ENCODE measurements at places on chromosomes 5 and 9.

DNA sequence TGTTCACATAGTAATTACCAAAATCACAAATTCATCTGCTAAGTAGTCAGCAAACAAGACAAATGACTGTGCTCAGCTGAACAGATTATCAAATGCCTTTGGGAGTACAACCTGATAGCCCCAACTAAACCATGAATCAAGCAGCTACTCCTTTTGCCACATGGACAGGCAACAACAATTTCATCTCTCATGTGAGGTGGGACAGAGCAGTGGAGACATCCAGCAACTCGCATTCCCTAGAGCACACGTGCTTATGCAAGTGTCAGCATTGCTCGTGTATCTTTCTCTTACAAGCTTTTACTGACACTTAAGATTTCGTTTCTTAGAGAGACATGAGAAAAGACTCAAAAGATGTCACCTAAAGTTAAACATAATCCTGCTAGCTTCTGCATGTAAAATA, 42.7 kb upstream of the PPP2R2B start:
- DNase-seq = no peak

DNA sequence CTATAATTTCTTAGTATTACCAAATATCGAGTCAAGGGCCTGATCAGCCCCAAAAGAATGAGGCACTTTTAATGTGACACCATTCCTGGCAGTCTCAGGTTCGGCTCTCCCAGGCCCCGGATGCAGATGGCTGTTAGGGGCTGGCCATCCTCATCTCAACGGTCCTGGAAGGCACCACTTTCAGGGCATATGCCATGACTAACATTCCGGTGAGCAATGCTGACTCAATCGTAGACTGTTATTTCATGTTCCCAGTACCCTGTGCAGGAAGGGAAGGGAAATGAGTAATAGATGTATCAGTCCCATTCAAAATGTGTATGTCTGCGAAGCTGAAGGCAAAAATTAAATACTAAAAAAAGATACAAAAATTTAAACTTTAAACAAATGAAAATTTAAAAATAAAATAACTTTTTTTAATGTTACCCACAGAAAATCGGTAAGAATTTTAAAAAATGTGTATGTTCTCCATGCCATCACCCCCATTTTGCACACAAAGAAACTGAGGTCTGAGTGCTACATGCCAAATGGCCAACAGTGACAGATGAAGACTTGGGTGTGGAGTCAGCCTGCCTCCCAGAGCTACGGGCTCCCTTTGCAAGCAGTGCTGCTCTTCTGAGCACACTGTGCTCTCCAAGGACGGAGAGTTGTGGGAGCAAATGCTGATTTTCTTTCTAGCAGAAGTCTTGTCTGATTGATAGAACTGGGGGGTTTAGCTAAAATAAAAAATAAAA, 79.0 kb downstream of the GLDC start:
- DNase-seq = peak; percentile 50

- no peak for DNase-seq
Measured at GRCh38 chr5:177982072-177982727, 13.8 kb downstream of the PROP1 start.

DNA sequence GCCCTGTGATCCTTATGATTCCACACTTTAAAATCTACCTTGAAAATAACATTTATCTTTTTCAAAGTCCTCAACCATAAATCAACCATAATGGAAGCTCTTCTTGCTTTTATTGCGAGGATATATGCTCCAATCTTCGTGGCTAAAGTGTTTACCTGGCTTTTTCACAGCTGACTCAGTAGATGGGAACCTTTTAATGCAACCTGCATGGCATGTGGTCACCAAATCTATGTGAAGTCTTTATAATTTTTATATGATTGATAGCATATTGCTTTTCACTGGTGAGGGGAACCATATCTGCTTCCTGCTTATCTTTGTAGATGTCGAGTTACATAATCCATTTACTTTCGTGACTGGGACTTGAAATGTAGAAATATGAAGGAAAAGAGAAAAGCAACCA, 47.1 kb upstream of the TLX3 start:
- DNase-seq = no peak

- DNase-seq = no peak
Measured at GRCh38 chr5:31410089-31410488, 121.8 kb downstream of the DROSHA start.

DNA sequence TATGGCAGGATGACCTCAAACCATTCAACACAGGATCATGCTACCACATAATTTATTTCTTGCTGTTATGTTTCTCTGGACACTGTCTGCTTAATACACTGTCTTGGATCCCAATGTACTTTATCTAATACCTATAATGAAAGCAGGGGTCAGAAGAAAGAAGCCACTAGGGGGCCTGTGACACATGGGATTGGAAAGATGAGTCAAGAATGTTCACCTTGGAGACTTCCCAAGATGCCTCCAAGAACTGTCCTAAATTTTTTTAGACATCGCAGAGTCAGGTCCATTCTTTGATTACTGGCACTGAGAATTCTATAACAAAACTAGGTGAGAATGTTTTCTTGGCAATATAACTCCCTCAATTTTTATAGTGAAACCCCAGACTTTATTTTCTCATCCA, 305.8 kb upstream of the SMARCA2 start:
- DNase-seq = no peak

GRCh38 chr5:55671975-55672374, 40.1 kb downstream of the SLC38A9 start:
- DNase-seq = no peak

DNA sequence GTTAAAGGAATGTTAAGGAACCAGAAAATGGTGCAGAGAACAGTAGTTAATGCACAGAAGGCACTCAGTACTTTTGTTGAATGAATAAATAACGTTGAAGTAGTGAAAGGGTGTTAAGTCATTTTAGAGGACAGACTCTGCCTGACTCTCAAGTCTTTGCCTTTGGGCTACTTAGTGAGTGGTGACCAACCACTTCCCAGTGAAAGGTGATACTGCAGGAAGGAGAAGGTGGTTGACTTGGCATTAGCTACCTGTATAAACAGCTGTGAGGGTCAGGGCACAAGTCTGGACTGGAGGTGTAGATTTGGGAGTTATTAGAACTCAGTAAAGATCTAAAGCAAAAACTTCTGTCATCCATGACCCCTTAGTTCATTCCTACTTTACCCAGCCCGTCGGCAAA, 4.9 kb upstream of the SHB start:
- DNase-seq = no peak

DNA sequence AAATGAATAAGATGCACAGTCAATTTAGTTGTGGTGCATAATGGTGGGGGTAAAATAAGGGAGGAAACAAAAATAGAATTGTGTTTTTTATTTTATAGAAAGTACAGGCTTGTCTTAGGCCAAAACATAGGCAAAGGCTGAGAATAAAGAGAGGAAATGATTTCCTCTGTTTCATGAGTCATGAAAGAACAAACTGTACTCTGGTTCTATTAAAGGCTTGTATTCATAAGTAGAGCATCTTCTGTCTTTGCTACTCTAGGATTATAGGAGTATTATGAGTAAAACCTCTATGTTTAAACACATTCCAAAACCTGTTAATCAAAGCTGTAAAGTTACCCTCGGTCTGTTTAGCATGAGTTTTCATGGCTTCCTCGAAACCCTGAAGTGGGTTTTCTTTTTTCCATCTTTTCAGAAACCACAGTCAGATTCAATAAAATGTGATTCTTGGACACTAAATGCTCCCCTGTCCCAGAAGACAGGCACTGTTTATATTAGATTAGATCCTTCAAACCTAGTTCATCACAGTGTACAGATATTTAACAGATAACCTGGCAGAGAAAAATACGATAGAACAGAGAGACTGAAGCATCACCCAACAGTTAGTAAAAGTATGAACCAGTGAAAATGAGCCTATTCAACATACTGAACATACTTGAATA, 473.9 kb upstream of the CYLC2 start:
- no peak for DNase-seq

- DNase-seq = no peak
Measured at GRCh38 chr9:70031141-70031545, 12.5 kb upstream of the MAMDC2 start.

- DNase-seq = no peak
Measured at GRCh38 chr9:105425816-105426433, 21.9 kb upstream of the FSD1L start.

- DNase-seq = no peak
Measured at GRCh38 chr9:13163946-13164345, 115.5 kb downstream of the MPDZ start.

DNA sequence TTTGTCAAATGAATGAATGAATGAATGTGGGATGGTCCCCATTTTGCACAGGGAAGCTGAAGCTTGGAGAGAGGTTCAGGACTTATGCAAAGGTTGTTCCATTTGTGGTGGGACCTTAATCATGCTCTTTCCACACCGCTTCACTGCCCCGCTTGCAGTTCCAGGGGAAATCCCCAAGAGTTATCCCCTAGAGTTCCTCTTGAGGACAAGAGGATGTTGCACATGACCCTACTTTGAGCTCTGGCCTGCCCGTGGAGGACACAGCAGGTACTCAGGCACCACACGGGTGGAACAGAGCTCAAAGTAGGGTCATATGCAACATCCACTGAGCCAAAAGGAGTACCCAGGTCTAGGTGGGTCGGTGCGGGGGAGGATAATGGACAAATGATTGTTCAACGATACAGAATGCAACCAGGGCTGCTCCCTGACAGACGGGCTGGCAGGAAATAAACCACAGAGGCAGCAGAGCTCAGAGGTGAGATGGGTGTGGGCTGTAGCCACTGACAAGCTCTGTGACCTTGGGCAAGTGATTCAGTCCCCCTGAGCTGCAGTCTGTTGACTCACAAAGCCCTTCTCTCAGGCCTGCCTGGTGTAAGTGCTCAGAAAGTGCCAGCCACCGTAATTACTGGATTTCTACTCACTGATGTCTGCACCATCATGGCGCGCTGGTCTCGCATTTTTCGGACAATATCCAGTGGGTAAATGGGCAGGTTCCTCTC, 60.3 kb upstream of the EPB41L4B start:
- peak; percentile 21 for DNase-seq

DNA sequence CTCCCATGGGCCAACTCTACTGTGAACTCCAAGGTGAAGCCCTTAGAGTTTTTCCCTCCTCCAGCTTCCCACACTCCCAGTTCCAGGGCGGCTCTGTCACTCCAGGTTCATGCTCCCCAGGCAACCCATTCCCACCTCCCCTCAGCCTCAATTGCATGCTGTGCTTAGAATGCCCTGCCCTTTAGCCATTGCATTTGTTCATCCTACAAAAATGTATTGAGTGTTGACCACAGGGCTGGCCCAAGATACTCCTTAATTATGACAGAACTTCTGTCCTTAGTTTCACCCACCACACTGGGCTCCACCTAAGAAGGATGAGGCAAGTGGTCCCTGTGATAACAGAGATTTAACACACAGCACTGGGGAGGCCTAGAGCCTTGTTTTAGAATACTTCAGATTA, 236.1 kb downstream of the ADAMTSL1 start:
- DNase-seq = no peak

Data from GM12864 (cell line).